ENCODE measurements at places on chromosomes 4 and X. TPM values are rescaled to one million over a fixed set of nuclear protein-coding genes. Genes with fewer than 3 reads are reported as not detected.

- no peak overlapping the region for H3K4me3 ChIP-seq
- peaks cover 53% of the 10 kb centered on the region for H3K36me3 ChIP-seq
- no peak for DNase-seq
- no peaks in the 10 kb centered on the region for H3K27me3 ChIP-seq
- no peaks in the 10 kb centered on the region for H3K4me1 ChIP-seq
Observed at GRCh38 chrX:70301716-70302115, 11.8 kb downstream of the KIF4A start.

- no peak for DNase-seq
- no peaks in the 10 kb centered on the region for H3K36me3 ChIP-seq
- no peak overlapping the region for H3K4me3 ChIP-seq
- 0 out of 2 replicates have a peak, but pooled peaks cover 3% of the 10 kb centered on the region for H3K4me1 ChIP-seq
- H3K27me3 ChIP-seq, result no peaks in the 10 kb centered on the region
Observed at GRCh38 chr4:54076673-54077072, 12.3 kb upstream of the CHIC2 start.

DNA sequence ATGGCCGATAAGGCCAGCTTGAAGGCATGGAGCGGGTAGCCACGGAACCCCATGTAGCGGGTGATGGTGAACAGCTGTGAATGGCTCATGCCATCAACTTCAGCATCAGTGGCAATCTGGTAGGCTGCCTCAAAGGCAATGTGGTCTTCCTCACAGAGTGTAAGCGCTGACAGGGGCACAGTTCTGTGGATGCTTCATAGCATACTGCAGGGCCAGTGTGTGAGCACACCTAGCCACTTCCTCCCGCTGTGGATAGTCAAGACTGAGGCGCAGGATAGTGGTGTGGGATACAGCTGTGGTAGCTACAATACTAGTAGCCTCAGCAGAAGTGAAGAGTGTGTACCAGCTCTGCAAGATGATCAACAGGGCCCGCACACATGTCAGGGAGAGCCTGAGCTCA, 40.5 kb downstream of the C4orf33 start:
- H3K4me1 ChIP-seq, result peaks cover 16% of the 10 kb centered on the region
- H3K36me3 ChIP-seq, result peaks cover 4% of the 10 kb centered on the region
- DNase-seq, result no peak

DNA sequence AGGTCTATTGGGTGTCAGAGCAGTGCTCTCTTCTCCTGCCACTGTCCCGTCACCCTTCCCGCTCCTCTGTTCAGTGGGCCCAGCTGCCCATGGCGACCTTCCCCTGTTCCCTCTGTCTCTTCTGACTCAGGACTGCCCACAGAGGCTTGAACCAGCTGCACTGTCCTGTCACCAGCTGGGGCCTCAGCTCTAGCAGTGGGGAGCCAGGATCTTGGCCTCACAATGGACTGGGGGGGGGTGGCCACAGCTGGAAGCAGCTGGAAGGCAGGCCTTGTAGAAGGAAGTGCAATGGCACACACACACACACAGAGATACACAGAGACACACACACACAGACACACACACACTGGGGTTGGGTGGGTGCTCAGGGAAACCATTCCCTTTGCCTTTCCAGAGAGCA, 114.0 kb upstream of the PJA1 start:
- peaks cover 34% of the 10 kb centered on the region for H3K4me1 ChIP-seq
- H3K27ac ChIP-seq, result no peak overlapping the region
- peaks cover 96% of the 10 kb centered on the region for H3K27me3 ChIP-seq
- no peaks in the 10 kb centered on the region for H3K36me3 ChIP-seq
- no peak for DNase-seq

DNA sequence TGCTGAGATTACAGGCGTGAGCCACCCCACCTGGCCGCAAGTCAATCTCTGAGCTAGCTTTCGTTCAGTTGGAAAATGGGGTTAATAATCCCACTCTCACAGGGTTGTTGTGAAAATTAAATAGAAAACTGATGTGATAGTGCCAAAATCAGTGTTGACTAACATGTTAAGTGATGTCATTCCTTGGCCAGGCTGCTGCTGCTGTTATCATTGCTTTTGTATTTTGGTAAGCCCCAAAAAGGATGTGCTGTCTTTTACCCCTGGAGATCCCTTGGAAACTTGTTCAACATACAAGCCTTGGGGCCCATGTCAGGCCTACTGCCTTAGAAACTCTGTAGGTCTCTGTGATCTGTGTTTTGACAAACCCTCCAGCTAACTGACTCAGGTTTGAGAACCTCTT, 106.3 kb downstream of the AFF1 start:
- 0 out of 2 replicates have a peak overlapping the region, but pooled peaks have one; percentile 11 for H3K27ac ChIP-seq
- DNase-seq, result no peak
- H3K27me3 ChIP-seq, result no peaks in the 10 kb centered on the region

GRCh38 chr4:99067617-99068016, 21.0 kb downstream of the ADH5 start:
- no peaks in the 10 kb centered on the region for H3K4me1 ChIP-seq
- H3K27ac ChIP-seq, result no peak overlapping the region
- H3K27me3 ChIP-seq, result no peaks in the 10 kb centered on the region

FGFBP1 gene
- not detected for total RNA-seq

RNF175 gene
- total RNA-seq, result 5.4 TPM

GRCh38 chr4:119628281-119629141, at the start of gene PDE5A:
PDE5A (minus strand) TSS chr4:119628804; CDS start chr4:119628671, 133 bp downstream.
- H3K27ac ChIP-seq, result peak within 1 kb of the TSS; percentile 95
- no peaks in the 10 kb centered on the region for H3K27me3 ChIP-seq
- peaks cover 33% of the 10 kb centered on the region for H3K4me1 ChIP-seq
- H3K4me3 ChIP-seq, result peak within 1 kb of the TSS; percentile 94

DNA sequence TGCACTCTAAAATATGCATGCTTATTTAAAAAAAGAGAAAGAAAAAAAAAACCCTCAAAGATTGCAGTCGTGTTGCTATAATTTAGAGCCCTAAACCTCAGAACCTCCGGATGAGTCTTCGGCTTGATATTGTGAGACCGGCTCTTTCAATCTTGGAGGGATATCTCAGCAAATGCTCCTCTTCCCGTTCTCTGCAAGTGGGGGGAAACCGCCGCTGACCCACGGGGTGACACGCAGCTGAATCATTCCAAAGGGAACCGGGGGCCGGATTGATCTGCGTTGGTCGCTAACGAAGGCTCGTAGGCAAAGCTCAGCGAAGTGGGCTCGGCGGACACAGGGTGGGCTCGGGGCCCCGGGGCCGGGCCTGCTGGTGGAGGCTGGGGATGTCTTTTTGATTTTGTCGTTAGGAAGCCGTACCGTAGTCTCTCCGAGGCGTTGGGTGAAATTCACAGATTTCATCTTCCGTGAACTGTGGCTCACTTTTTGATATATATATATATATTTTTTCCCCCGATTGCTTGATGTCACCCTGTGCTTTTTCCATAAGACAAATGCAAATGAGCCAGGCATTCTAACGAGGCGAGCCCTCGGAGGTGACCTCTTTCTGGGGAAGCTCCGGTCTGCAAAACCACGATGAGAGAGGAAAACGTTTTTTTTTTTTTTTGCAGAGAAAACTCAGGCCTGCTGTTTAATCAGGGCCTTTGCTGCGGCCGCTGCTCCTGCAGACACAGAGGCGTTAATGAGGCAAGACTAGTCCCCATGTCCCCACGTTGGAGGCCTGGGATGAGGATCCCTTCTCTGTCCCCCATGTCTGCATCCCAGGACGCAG, 110.7 kb upstream of the PPP2R3B start:
- no peaks in the 10 kb centered on the region for H3K36me3 ChIP-seq
- H3K27me3 ChIP-seq, result peaks cover 4% of the 10 kb centered on the region
- no peak overlapping the region for H3K4me3 ChIP-seq
- no peak overlapping the region for H3K27ac ChIP-seq
- H3K4me1 ChIP-seq, result peaks cover 24% of the 10 kb centered on the region
- no peak for DNase-seq

- H3K27ac ChIP-seq, result no peak overlapping the region
- no peak overlapping the region for H3K4me3 ChIP-seq
- H3K27me3 ChIP-seq, result no peaks in the 10 kb centered on the region
- no peaks in the 10 kb centered on the region for H3K36me3 ChIP-seq
- no peaks in the 10 kb centered on the region for H3K4me1 ChIP-seq
Observed at GRCh38 chr4:146285037-146285436, 70.7 kb downstream of the REELD1 start.

GAGE1 gene
- 1.2 TPM for total RNA-seq

- no peaks in the 10 kb centered on the region for H3K4me1 ChIP-seq
- no peak for DNase-seq
- H3K4me3 ChIP-seq, result no peak overlapping the region
- H3K36me3 ChIP-seq, result no peaks in the 10 kb centered on the region
- 0 out of 2 replicates have a peak, but pooled peaks cover 3% of the 10 kb centered on the region for H3K27me3 ChIP-seq
Observed at GRCh38 chr4:62327612-62328297, 1127.6 kb downstream of the ADGRL3 start.

MAGEC3 gene
- total RNA-seq, result not detected

GRCh38 chrX:12792711-12793110, 1.5 kb downstream of the PRPS2 start:
- DNase-seq, result no peak
- peaks cover 14% of the 10 kb centered on the region for H3K4me1 ChIP-seq
- H3K27ac ChIP-seq, result no peak overlapping the region
- H3K36me3 ChIP-seq, result peaks cover 10% of the 10 kb centered on the region

- H3K27ac ChIP-seq, result no peak overlapping the region
- H3K36me3 ChIP-seq, result no peaks in the 10 kb centered on the region
- peak overlapping the region; percentile 85 for H3K4me3 ChIP-seq
- H3K4me1 ChIP-seq, result peaks cover 13% of the 10 kb centered on the region
Observed at GRCh38 chrX:139204898-139205667, 325.5 kb upstream of the F9 start.

DNA sequence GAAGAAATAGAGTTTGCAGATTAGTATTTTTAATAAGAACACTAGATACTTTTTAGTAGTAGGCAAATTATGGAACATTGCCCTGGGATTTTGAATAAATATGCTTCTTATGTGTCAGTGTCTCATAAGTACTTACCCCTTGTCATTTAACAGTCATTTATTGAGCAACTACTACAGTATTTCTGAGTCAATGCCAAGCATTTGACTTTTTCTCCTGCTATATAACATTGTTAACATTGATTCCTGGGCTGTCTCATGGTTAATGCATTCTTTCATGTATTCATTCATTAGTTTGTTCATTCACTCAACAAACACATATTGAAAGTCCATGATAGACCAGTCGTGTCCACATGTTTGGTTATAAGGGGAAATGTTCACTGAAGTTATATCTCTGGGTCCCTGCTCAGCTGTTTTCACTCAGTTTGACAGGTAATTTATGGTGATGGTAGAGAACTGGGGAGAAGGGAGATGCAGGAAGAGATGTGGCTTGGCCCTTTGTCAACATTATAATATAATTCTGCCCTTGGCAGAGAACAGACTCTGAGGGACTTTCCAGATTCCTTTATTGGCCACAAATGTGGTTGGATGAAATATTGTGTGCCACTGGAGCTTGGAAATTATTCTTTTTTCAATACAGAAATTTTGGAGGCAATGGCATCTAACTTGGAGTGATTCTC, 49.8 kb downstream of the OSTC start:
- H3K27ac ChIP-seq, result no peak overlapping the region
- no peaks in the 10 kb centered on the region for H3K4me1 ChIP-seq
- no peak for DNase-seq
- H3K27me3 ChIP-seq, result no peaks in the 10 kb centered on the region

PRDM5 gene
- 31.3 TPM for total RNA-seq

- no peak overlapping the region for H3K4me3 ChIP-seq
- H3K27me3 ChIP-seq, result no peaks in the 10 kb centered on the region
- no peak overlapping the region for H3K27ac ChIP-seq
Observed at GRCh38 chr4:69823481-69824186, 36.3 kb downstream of the SULT1E1 start.

DEFB131A gene
- not detected for total RNA-seq

GRCh38 chr4:185039508-185040273, 21.4 kb downstream of the HELT start:
- H3K4me3 ChIP-seq, result no peak overlapping the region
- peaks cover 24% of the 10 kb centered on the region for H3K36me3 ChIP-seq
- no peak for DNase-seq
- H3K27me3 ChIP-seq, result peaks cover 8% of the 10 kb centered on the region
- no peak overlapping the region for H3K27ac ChIP-seq
- peaks cover 16% of the 10 kb centered on the region for H3K4me1 ChIP-seq

LRIT3 gene
- total RNA-seq, result 0.07 TPM

HPSE gene
- 3.7 TPM for total RNA-seq

PCSK1N gene
- 7.4 TPM for total RNA-seq

FAM53A gene
- total RNA-seq, result 5.2 TPM

FRMD7 gene
- not detected for total RNA-seq

ZFP42 gene
- 120 TPM for total RNA-seq

DNA sequence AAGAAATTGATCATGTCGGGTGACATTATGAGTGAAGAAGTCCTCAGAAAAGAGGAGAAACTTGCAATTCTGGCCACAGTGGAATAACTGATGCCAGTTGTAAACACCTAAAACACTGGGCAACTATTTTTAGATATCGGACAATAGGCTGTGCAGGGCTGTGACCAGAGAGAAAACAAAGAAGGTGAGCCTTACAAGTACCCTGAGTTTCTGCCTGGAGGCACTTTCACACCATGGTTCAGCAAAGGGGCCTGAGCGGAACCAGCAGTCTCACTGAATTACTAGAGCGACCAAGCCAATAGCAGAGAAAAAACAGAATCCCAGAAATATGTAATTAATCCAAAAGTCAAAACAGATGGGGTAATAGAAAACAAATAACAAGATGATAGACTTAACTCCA, 11.2 kb downstream of the IRAK1 start:
- H3K27ac ChIP-seq, result no peak overlapping the region
- H3K27me3 ChIP-seq, result no peaks in the 10 kb centered on the region
- no peak overlapping the region for H3K4me3 ChIP-seq
- no peaks in the 10 kb centered on the region for H3K36me3 ChIP-seq
- peaks cover 2% of the 10 kb centered on the region for H3K4me1 ChIP-seq

- H3K4me3 ChIP-seq, result no peak overlapping the region
- H3K36me3 ChIP-seq, result peaks cover 7% of the 10 kb centered on the region
- no peaks in the 10 kb centered on the region for H3K27me3 ChIP-seq
- peaks cover 3% of the 10 kb centered on the region for H3K4me1 ChIP-seq
Observed at GRCh38 chrX:27132862-27133261, 330.3 kb downstream of the PPP4R3C start.

- no peak overlapping the region for H3K27ac ChIP-seq
- H3K4me1 ChIP-seq, result peaks cover 11% of the 10 kb centered on the region
- no peak for DNase-seq
- H3K4me3 ChIP-seq, result no peak overlapping the region
- H3K27me3 ChIP-seq, result no peaks in the 10 kb centered on the region
Observed at GRCh38 chrX:108313669-108314068, 124.6 kb downstream of the COL4A6 start.

DNA sequence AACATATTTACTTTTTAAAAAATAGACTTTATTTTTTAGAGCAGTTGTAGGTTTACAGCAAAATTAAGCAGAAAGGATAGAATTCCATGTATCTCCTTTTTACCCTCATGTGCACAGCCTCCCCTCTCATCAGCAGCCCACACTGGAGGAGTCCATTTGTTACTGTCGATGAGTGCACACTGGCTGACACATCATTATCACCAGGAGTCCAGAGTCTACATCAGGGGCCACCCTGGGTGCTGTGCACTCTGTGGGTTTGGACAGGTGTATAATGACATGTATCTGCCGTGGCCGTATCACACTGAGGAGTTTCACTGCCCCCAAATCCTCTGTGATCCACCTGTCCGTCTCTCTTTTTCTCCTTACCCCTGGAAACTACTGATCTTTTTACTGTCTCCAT, 26.3 kb downstream of the TBC1D14 start:
- no peaks in the 10 kb centered on the region for H3K27me3 ChIP-seq
- no peak overlapping the region for H3K4me3 ChIP-seq
- peaks cover 14% of the 10 kb centered on the region for H3K36me3 ChIP-seq
- H3K4me1 ChIP-seq, result peaks cover 29% of the 10 kb centered on the region

All from WTC11 (cell line).